ENCODE measurements at places on chromosomes 3 and 15.

DNA sequence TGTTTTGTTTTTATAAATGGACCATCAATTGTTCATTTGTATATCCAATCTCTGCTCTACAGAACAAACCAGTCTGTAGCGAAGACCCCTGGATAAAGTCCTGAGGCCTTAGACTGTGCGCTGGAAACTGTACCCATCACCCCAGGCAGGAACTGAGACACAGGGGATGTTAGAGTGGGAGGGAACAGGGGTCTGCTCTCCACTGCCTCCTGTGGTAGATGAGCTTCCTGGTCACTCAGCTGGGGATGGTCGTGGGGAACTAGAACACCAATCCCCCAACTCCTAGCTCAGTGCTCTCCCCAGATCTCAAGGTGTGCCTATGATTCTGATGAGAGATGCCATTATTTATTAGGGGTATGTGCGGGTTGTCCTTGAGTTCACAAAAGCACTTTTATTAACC, 340.2 kb upstream of the IGF1R start:
- DNase-seq = no peak

GRCh38 chr3:120772081-120772480, 29.5 kb downstream of the GTF2E1 start:
- DNase-seq = no peak

- no peak for DNase-seq
Observed at GRCh38 chr3:151265866-151266265, 12.5 kb downstream of the P2RY14 start.

GRCh38 chr3:71537211-71537611, 46.3 kb downstream of the FOXP1 start:
- DNase-seq = peak; percentile 52

DNA sequence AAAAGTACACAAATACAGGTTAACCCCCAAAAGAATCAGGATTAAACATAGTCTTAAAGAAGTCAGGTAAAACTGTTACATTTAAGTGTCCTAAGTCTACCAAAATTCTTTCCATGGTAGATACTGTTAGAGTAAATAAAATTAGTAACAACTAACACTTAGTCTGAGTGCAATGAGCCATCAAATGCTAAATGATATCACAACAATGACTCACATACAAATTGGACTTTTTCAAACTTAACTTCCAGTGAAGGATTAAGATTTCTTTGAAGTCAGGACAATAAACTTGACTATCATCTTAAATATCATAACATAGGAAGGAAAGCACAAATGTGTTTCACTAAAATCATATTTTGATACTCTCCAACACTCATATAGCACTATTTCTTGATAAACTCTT, 43.9 kb downstream of the ZNF148 start:
- DNase-seq = no peak

- no peak for DNase-seq
Observed at GRCh38 chr3:187617213-187617612, 53.0 kb downstream of the SST start.

DNA sequence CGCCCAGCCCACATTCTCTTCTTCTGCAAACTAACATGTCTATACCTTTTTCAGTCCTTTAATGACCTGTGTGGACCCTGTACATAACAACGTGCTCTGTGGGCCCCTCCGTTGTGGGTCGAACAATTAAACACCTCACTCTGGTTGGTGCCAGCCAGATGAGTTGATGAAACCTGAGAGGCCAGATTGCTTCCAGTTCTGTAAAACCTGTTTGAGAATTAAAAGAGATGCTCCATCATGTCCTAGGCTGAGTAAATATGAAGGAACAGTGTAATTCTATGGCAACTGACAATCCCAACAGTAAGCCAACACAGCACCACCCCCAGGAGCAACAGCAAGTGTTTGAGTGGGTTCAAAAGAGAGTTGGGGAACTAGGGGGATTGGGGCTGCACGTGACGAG, 5.7 kb upstream of the THBS1 start:
- no peak for DNase-seq

GRCh38 chr3:96169111-96169766, 645.2 kb upstream of the EPHA6 start:
- DNase-seq = no peak

- no peak for DNase-seq
Observed at GRCh38 chr3:123658852-123659206, 74.0 kb upstream of the HACD2 start.

DNA sequence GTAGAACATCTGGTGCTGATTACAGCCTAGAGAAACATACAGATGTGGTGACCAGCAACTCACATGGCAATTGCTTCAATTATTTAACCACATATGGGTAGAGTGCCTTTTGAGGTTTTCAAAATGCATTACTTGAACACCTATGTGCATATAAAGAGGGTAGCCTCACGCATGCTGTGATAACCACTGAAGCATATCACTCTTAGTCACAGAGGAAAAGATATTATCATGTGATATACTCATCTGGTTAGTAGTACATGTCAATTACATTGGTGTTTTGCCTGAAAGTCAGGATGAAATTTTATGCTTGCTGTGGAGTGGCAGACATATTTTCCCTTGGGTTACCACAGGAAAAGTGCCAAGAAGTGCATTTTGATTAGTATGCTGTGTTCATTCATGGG, 459.3 kb upstream of the AGTR1 start:
- DNase-seq = no peak

DNA sequence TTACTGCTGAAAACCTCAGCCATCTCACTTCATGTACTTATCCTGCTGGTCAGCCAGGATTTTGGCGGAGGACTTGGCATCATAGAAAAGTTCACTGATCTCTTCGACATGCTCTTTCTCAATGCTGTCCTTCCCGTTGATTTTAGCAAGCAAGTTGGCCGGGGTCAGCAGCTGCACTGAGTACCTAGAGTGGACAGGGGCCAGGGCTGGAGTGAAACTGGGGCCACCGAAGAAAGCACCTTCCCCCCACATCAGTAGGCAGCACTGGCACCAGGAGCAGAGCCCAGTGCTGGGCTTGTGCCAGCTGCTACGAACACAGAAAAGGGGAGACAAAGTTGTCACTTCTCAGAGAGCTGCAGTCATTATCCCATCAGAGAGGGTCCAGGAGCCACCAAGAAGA, 29.0 kb downstream of the SEC61A1 start:
- no peak for DNase-seq

- no peak for DNase-seq
Observed at GRCh38 chr3:183275418-183275817, 22.4 kb downstream of the B3GNT5 start.

DNA sequence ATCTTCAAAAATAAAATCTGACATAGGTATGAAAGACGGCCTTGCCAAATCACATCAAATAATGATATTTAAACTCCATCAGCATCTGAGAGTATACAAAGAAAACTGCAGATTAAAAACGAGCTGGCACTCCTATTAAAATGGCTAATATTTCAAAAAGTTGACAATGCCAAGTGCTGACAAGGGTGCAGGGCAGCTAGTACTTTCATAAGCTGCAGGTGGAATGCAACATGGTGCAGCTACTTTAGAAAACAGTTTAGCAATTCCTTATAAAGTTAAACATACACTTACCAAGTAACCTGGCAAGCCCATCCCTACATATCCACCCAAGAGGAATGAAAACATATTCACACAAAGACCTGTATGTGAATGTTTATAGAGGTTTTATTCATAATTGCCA, 23.0 kb downstream of the TBC1D2B start:
- no peak for DNase-seq

DNA sequence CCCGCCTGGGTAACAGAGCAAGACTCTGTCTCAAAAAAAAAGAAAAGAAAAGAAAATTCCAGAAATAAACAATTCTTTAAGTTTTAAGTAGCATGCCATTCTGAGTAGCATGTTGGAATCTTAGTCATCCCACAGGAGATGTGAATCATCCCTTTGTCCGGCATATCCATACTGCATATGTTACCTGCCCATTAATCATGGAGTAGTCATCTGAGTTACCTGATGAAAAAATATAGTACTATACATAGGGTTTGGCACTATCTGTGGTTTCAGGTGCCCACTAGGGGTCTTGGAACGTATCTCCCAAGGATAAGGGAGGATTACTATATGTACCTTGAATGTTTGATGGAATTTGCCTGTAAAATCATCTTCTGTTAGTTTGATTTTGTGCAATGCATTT, 6.3 kb upstream of the CCR4 start:
- no peak for DNase-seq

GRCh38 chr3:38560284-38560683, 64.1 kb downstream of the EXOG start:
- DNase-seq = no peak

DNA sequence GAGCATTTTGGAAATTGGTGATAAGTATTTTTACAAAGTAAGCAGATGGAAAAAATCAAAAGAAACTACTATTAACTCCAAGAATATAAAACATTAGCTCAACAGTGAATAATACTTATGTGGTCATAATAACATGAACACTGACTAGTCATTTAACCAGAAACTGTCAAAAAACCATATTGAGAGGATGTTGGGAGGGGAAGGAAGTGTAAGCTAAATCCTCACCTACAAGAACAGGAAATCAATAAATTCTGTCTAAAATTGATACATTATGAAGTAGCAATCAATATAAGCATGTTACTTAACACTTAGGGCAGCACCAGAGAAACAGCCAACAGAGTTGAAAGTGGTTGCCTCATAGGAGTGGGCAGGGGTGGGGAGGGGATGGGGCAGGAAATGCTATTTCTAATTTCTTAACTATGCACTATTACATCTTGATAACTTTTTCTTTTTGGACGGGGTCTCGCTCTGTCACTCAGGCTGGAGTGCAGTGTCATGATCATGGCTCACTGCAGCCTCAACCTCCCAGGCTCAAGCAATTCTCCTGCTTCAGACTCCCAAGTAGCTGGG, 41.7 kb downstream of the CCR3 start:
- no peak for DNase-seq

GRCh38 chr3:128498901-128499530, 6.0 kb upstream of the GATA2 start:
- no peak for DNase-seq

DNA sequence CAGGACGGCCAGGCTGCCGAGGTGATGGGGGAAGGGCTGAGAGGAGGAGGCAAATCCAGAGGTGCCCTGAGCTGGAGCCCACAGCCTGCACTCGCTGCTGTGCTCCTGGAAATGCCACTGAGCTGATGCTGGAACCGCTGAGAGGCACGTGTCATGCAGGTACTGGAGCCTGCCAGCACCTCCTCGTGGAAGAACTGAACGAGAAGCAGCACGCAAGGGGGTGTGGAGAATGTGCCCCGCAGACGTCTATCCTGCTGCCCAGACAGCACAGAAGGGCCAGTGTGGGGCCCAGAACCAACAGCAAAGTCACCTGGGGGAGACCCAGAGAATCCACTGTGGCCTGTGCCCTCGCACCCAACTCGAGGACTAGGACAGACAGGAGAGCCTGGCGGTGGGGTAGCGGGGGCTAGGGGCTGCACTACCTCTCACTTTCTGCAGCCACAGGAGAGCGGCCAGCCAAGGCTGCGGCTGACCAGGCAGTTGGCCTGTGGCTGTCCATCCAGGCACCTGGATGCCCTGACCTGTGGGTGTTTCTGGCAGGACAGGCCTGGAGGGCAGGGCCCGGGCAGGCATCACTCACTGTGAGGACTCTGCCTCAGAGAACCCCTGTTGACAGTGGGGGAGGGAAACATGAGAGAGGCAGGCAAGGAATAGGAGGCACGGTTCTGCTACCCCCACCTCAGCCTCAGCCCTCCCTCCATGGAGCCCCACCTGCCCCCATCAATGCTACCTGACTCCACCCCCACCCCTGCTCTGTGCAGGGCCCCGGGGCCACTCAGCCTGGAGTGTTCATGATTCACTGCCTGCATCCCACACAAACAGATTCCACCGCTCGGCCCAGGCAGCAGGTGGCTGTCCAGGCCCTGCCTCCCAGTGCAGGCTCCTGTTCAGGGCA, 213.1 kb downstream of the TBC1D2B start:
- peak; percentile 44 for DNase-seq

- DNase-seq = no peak
Observed at GRCh38 chr3:129358772-129359371, 69.6 kb downstream of the EFCAB12 start.

- no peak for DNase-seq
Observed at GRCh38 chr3:105906836-105907235, 38.0 kb upstream of the CBLB start.

- DNase-seq = no peak
Observed at GRCh38 chr3:97793420-97794019, 28.3 kb upstream of the CRYBG3 start.

DNA sequence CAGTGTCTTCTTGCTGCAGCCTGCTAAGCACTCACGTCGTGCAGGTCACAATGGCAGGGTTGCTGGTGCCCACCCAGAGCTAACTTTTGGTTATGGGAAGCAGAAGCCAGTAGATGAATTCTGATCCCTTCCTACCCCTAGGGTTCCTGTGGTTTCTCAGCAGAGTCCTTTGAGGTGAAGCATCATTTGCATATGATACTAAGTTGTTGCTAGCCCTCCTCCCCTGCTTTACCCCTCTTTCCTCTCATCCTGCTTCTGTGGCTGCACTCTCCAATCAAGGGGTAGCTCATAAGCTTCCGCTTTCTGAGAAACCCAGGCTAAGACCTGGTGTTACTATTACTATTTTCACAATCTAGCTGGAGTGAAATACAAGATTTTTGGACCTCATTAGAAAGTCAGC, 22.1 kb upstream of the HEG1 start:
- no peak for DNase-seq

GRCh38 chr3:157159037-157159761, 748 bp downstream of the CCNL1 start:
- peak; percentile 81 for DNase-seq

DNA sequence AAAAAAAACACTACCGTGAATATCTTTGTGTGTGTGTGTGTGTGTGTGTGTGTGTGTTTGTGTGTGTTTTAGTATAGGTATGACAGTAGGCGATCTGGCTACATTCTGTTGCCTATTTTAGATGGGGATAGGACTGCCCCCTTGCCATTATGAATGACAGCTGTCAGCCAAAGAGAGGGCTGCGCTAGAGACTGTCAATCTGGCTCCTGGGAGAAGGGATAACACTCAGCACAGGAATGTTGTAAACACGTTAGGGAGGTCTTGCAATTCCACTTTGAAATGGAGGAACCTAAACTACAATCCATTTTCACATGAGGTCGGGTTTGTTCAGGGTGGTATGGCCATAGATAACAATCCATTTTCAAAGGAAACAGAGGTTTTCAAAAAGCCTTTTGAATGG, 14.1 kb upstream of the ETV5 start:
- no peak for DNase-seq

GRCh38 chr15:59721411-59721810, 32.3 kb upstream of the BNIP2 start:
- DNase-seq = no peak

DNA sequence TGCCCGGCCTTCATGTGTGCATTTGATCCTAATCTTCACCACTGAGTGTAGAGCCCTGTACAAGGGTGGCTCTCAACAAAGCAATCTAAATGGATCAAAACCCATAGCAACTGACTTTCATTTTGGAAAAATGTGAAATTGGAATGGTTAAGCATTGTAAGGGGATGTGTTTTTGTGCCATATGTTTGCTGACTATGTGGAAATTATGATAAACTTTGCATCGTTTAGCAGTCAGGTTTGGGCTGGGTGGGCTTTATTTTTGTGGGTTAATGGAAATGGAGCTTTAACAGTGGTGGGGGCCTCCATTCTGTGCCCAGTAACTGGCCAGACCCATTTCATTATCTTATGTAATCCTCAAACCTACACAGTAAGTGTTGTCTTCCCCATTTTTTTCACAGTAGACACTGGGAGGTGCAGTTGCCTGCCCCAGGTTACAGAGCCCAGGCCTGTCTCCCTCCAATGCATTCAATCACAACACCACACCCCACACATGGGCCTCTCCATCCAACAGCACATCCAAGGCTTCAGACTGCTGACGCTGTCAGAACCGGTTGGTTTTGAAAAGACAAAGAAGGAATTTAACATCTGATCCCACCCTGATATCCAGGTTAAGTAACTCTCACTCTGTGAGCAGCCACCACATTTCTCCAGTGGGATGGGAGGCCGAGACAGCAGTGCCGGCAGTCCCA, 136.3 kb upstream of the ABHD17C start:
- no peak for DNase-seq

GRCh38 chr3:126472277-126473006, 3.2 kb downstream of the ZXDC start:
- DNase-seq = no peak

Measured in nephron progenitor cell (in vitro differentiated cells).